ENCODE measurements at places on chromosomes 7 and 10.

DNA sequence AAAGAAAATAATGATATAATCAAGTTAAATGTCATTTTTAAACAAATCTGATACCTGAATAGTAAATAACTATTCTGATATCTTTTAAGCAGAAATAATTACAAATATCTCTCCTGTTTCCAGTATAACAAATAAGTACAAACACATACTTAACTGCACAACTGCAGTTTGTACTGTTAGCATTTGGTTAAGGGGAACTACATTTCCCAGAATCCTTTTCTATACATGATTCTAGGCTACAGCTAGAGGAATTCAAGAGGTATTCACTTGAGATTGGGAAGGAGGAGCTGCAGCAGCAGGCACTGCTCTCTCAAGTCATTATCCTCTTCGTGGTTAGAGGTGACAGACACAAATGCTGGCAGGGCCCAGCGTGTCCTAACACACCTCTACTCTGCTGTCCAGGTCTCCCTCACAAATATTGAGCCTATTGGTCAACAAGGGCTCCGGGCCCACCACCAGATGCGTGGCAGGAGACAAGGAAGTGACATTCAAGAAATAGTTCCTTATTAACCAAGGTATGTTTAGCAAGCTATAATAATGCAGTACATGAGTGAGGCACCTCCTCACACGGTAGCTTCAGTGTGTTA lies 255.1 kb upstream of the MKLN1 start:
- no peak for DNase-seq

GRCh38 chr10:31759124-31759798 lies 169.4 kb downstream of the ARHGAP12 start:
- peak; percentile 29 for DNase-seq

DNA sequence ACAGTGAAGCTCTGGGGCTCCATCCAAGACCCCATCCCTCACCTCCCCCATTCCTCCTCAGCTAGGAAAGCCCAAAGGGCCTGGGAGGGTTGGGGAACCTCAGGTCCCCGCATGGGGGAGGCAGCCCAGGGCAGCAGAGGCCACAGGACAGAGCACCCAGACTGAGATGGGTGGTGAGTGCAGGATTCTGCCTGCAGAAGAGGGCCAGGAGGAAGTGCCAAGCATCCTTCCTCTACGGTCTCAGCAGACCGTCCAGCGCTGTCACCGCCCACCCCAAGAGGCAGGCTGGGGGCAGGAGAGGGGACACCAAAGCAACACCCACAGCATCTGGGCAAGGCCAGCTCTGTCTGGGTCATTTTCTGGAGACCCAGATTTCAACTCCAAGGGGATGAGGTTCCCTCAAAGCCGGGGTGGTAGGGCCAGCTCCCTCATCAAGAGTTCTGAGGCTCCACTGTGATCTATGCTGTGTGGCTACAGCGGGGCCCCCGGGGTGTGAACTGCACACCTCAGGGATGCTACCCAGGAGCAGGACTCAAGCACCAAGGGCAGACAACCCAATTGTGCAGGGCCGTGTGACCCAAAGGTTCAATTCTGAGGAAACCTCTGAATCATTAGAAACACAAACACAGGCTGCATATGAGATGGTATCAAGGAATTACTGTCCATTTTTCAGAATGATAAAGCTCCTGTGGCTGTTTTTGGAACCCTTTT lies 46.8 kb downstream of the CAMK2B start:
- DNase-seq = no peak

- no peak for DNase-seq
These were observed 48.1 kb upstream of the TECTB start for GRCh38 chr10:112235141-112235540.

DNA sequence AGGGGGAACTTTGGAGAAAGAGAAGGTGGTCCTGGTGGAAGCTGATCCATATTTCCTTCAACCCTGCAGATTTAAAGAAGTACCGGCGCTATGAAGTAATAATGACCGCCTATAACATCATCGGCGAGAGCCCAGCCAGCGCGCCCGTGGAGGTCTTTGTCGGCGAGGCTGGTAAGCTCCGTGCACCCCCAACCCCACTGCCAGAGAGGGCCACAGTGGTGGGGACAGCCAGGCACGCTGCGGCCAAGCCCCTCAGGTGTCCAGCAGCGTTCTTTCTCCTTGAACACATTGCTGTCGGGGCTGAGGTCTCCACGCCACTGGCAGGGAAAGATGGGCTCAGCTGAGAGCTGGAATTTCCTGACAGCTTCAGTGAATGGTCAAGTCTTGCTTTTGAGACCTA lies 503.7 kb upstream of the FOXK1 start:
- no peak for DNase-seq

DNA sequence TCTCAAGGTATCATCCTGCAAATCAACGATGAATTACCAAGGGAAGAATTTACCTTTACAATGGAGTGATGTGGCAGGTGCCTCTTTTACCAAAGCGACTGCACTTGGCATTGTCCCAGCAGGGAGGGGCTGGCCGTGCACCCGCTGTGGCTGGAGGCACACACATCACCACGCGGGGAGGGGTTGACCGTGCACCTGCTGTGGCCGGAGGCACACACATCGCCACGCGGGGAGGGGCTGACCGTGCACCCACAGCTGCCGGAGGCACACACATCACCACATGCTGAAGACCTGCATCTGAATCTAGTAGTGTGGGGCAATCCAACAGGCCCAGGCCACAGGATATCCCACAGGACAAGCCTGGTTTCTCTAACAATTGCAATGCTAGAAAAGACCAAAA lies 493.5 kb downstream of the DNAJB6 start:
- no peak for DNase-seq

DNA sequence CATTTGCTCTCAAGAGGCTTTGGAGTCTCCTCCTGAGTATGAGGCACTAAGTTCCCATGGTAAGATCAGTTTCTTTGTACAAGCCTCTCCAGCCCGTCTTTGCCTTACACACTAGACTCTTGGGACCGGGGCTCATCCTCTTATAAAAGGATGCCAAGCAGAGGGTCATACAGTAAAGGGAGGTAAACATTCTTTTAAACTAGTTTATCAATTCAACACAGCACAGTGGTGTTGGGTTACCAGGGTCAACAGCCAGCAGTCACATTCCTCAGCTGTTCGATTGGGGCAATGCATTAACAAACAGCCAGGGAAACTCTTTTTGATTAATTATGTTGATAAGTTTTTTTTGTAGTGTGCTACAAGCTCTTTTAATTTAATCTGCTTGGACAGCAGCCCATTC lies 37.8 kb downstream of the HHEX start:
- no peak for DNase-seq

GRCh38 chr10:48279081-48279751 lies 4.7 kb upstream of the FRMPD2 start:
- no peak for DNase-seq

Measured in activated CD8-positive, alpha-beta memory T cell treated with anti-CD3 and anti-CD28 coated beads for 1 hour (primary cell).